ENCODE measurements at places on chromosomes 5 and 9.

GRCh38 chr5:95803271-95804148, 19.0 kb downstream of the GLRX start:
- DNase-seq, result no peak

DNA sequence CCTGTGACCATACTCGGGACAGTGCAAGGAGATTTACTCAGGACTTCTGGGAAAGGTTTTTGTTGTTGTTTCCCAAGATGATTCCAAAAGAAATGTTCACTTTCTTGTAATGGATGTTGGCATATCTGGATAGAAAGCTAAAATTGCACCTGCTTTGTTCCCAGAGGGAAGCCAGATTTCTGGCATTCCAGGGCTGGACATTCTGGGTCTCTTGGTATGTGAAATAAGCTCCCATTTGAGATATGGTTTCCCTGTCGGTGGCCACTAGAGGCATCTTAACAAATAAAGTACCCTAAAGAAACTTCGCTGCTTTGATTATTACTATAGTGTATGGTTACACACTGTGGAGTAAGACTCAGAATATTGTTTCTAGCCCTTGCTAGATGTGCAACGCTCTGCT, 737.3 kb downstream of the BRINP1 start:
- DNase-seq, result no peak

DNA sequence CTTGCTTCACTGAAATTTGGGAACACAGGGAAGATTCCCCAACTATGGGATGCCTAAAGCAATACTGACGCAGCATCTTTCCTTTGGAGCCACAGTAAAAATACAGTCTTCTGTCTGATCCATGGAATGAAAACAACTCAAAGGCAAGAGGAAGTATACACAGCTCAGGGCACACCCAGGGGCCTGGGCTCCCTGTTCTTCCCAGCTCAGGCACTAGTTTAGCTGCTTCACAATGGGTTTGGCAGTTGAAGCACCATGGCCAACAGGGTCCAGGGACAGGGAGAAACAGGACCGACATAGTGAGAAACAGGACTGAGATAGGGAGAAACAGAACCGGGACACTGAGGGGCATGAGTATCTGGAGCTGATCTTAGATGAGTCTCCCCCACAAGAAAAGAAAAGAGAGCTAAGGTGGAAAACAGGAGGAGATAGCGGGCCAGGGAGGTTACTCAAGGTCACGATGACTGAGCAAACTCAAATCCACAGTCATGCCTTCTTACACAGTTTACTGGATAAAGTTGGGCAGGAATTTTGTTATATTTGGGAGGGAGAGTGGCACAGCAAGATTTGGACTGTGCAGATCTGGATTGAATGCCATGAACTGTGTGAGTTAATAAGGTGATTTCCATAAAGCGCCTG, 198.8 kb downstream of the SMARCA2 start:
- DNase-seq, result no peak

- DNase-seq, result no peak
These were observed 263.4 kb downstream of the SEC61B start for GRCh38 chr9:99485459-99485858.

DNA sequence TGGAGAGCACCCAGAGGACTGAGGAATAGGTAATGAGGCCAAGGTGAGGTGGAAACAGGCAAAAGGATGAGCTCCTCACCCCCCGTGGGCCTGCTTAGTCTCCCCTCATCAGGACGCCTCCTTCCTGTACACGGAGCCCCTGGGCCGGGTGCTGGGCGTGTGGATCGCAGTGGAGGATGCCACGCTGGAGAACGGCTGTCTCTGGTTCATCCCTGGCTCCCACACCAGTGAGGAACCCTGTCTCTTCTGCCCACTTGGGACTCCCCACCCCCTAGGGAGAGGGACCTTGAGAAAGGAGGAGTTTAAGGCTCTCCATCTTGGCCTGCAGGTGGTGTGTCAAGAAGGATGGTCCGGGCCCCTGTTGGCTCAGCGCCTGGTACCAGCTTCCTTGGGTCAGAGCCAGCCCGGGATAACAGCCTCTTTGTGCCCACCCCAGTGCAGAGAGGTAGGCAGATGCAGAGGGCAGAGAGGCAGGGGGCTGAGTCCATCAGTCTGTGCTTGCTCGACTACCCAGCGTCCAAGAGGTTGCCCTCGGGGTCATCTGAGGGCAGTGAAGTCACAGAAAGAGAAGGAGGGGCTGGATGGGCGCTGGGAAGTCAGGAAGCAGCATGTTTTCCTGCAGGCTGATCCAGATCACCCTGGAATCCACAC, 7.0 kb downstream of the DOLK start:
- no peak for DNase-seq

DNA sequence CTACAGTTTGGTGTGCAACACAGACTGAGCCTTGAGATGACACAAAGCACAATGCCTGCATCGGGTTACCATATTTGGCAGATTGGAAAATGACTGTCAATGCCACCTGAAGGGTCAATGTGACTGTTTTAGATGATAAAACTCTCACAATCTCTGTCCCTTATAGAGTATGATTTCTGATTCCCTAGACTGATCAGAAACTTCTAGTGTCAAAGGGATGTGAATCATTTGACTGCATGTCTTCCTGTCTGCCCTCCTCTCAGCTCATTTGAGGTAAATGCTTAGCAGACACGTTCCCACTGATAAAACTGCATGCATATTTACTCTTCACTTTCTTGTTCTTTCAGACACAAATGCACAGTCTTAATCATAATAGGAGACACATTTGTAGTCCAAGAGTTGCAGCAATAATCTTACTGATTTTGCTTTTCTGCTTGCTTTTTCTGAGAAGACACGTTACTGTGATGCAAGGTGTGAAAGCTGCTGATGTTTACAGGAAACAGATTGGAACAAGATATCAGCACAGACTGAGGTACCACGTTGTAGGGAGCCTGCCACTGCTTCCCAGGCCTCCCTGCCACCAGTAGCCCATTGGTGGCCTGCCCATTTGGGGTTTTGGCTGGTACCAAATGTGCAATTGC, 77.8 kb downstream of the GCNT4 start:
- DNase-seq, result no peak

- DNase-seq, result no peak
These were observed 177.0 kb downstream of the CDK5RAP2 start for GRCh38 chr9:120402741-120403542.

DNA sequence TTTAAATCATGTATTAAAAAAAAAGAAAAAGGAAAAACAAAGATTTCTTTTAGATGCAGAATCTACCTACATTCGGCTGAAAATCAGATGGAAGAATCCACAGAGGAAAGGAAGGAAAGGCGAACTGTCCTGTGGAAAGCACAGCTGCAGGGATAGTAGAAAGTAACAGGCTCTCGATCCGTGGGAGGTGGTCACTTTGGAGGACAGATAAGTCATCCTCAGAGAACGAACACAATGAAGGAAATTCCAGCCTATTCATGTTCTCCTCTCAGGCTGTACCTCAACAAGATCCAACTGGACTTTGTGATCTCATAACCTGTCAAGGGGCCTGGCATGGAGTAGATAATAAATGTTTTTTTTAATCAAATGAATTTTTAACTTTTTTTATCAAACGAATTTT, 72.8 kb downstream of the NR6A1 start:
- no peak for DNase-seq

- no peak for DNase-seq
These were observed 36.9 kb upstream of the TXN start for GRCh38 chr9:110293248-110293647.

DNA sequence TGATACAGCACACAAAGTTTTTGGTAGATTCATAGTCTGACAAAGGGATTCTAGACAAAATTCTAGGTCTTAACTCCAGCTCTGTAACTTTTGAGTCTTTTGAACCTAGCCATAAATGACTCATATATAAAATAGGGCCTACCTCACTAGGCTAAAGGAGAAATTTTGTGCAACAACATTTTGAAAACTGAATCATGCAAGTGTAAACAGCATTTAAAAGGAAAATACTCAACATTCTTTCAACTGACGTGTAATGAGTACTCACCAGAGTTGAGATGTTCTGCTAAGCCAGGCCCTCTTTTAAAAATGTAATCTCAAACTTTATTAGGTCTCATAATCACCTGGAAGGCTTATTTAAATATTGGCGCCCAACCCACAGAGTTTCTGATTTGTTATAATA, 113.2 kb downstream of the STK32A start:
- DNase-seq, result no peak

DNA sequence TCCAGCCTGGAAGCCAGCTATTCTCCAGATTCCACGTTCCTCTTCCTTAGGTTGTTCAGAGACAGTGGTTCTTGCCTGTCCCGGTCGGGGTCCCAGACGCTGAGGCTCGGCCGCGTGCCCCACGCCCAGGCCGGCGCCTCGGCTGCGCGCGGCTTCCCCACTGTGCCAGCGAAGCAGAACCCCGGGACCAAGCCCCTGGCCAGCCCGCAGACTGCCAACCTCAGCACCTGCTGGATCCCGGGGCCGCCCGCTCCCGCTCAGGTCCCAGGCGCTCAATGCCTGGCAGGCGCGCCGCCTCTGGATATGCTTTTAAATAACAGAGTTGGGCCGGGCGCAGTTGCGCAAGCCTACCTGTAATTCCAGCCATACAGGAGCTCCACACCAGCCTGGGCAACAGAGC, 195.5 kb downstream of the MAN2A1 start:
- no peak for DNase-seq

- DNase-seq, result no peak
These were observed 18.2 kb upstream of the CDC20B start for GRCh38 chr5:55191165-55191564.

DNA sequence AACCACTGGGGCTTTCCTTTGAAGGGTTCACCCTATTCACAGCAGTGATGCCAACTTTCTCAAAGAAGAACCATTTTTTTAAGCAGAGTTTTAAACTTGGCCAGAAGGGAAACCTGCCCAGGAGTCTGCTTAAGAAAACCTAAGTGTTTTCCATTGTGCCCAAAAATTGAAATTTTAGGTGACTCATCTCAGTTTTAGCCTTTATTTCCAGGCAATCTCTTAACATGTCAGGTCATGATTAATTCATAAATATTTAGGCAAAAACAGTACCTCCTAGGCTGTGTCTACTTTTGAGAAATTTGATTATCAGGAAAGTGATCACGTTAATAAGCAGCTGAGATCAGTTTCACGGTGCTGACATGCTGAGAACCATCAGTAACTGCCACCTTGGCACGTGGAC, 61.9 kb downstream of the TLE1 start:
- DNase-seq, result no peak

DNA sequence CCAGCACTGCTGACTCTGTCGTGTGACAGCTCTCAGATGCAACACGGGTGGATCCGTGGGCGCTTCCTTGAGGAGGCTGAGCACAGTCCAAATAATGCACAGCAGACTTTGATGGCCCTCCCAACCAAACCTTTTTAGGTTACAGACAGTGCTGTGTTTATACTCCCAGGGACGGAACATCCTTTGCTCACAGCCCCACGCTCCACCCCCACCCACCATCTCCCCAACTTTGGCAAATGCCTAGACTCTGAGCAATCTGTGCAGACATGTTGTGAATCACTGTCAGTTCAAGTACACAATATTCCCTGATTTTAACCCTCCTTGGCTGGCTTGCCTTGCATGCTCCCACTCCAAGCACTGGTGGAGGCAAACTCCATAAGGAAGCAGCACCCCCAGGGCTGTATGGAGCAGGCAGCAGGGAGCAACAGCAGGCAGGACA, 324.6 kb downstream of the MLLT3 start:
- no peak for DNase-seq

GRCh38 chr9:86735772-86736458, 211.4 kb downstream of the GAS1 start:
- no peak for DNase-seq

DNA sequence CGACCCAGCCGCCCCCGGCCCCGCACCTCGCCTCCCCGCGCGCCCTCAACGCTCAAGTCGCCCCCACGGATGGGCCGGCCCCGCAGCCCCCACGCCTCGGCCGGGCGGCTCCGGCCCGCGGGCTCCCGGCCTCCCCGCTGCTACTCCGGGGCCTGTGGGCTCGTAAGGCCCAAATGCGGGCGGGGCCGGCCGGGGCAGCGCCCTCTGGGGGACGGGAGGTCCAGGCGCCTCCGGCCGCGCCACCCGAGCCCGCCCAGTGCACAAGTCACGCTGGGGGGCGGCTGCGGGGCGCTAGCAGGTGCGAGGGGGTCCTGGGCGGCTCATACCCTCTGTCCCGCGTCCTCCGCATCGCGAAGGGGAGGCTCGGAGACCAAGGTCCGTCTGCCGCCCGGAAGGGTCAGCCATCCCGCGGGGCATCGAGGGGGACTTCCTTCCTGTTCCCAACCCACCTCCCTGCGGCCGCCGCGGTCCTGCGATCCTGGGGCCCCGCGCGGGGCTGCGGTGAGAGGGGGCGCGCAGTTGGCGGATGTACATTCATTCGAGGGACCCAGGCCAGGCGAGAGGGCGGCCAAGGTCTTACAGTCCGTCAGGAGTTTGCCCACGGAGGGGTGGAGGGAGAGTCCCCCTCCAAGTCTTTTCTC, at the start of gene CIZ1:
CIZ1 (minus strand) TSS at position 167 of the 641 bp plus-strand sequence. CDS start 715 bp downstream, outside the sequence.
- DNase-seq, result peak; percentile 86

- DNase-seq, result no peak
These were observed 65.3 kb upstream of the PPP1R26 start for GRCh38 chr9:135414293-135414692.

DNA sequence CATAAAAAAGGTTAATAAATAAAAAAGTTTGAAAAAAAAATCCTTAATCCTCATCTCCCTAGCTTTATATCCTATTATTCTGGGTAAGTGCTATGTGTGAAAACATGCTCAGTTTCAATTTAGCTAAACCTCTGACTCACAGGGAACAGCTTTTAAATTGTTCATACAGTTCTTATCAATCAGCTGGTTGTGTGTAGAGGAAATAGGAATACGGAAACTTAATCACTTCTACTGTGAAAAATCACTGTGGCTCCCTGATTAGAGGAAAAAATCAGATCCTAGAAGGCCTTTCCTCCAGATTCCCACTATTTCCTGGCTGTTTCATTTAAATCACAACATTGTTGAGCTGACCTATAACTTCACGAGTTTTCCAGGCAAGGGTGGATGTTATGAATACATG, 120.5 kb downstream of the MARCHF3 start:
- no peak for DNase-seq

GRCh38 chr9:112112941-112113681, 62.0 kb downstream of the SUSD1 start:
- DNase-seq, result no peak

GRCh38 chr5:14174230-14174636, 31.1 kb downstream of the TRIO start:
- no peak for DNase-seq

DNA sequence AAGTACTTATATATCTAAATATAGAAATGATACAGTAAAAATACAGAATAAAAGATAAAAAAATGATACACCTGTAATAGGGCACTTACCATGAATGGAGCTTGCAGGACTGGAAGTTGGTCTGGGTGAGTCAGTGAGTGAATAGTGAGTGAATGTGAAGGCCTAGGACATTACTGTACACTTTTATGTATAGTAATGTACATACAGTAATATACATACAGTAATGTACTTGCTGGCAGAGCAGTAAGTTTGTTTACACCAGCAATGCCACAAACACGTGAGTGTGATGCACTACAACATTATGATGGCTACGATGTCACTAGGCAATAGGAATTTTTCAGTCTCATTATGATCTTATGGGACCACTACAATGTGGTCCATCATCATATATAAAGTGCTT, 34.2 kb downstream of the SUSD1 start:
- no peak for DNase-seq

- no peak for DNase-seq
These were observed 156.2 kb downstream of the IRX1 start for GRCh38 chr5:3751846-3752245.

Measured in stimulated activated naive CD8-positive, alpha-beta T cell treated with anti-CD3 and anti-CD28 coated beads, Interleukin-15, amount 100 ng/mL, for 72 hours (primary cell).